ENCODE measurements at places on chromosomes 1 and 21.

- no peak for DNase-seq
These were observed 15.3 kb downstream of the URB2 start for GRCh38 chr1:229641306-229641705.

DNA sequence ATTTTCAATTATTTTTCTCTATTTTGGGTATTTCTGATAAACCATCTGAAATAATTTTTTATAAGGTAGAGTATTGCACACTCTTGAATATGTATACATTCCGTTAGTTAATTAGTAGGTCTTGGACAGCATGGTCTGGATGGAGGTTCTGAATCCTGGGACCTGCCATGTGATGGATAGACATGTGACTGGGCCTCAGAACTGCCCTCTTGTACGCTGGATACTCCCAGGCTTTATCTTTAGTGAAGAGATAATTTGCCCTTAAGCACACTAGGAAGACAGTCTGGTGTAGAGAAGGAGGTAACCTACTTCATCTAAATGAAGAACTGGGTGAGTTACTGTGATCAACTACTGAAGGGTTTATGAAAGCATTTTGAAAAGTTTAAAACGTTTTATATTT lies 48.9 kb downstream of the CNIH3 start:
- DNase-seq: no peak

DNA sequence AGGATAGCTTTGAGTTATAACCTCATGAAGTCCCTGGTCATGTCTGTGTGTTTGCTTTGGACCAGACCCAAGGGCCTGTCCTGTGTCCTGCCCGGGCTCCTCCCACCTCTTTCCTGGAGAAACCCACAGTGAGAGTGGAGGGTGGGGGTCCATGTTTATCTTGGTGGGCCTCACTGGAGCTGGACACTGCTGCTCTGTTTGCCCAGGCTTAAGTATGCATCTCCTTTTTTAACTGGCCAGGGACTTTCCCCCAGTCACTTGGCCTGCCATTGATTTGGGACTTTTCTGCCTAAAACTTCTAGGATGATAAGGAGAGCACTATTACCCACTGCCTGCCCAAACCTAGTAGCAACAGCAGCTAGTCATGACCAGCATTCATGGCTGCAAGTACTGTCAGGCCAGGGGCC lies 49.8 kb downstream of the DDR2 start:
- DNase-seq: no peak

DNA sequence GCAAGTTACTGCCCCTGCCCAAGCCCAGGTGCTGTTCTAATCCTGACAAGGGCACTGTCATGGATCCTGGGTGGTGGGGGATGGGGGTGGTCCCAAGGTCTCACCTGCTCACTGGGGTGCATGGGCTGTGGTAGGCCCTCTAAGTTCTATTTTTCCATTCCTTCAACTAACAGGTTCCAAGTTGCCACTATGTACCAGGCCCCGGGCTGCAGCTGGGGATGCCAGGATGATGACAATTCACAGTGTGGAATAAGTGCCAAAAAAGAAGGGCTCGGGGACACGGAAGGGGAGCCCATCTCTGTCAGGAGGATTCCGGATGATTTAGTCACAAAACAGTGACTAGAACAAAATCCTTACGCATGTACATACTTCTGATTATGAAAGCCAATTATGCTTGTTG lies 76.0 kb downstream of the STUM start:
- DNase-seq: peak; percentile 70

DNA sequence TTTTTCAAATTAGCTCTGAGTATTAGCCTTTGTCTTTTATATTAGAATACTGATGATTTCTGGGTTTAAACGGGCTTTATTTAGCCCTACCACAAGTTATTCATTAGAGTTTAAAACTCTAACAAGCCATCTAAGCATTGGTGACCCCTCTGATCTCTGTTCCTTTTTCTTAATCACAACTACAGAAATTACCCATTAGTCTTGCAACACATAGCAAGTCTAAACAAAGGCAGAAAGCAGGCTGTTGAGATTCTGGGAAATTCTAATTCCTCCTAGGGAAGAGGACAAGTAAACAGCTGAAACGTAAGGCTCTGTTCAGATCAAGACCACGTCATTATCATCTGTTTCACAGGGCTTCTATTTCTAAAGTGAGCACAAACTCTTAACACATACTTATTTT lies 491.2 kb upstream of the ZRANB2 start:
- no peak for DNase-seq

GRCh38 chr1:80047791-80048190 lies 1041.3 kb upstream of the ADGRL4 start:
- peak; percentile 9 for DNase-seq

DNA sequence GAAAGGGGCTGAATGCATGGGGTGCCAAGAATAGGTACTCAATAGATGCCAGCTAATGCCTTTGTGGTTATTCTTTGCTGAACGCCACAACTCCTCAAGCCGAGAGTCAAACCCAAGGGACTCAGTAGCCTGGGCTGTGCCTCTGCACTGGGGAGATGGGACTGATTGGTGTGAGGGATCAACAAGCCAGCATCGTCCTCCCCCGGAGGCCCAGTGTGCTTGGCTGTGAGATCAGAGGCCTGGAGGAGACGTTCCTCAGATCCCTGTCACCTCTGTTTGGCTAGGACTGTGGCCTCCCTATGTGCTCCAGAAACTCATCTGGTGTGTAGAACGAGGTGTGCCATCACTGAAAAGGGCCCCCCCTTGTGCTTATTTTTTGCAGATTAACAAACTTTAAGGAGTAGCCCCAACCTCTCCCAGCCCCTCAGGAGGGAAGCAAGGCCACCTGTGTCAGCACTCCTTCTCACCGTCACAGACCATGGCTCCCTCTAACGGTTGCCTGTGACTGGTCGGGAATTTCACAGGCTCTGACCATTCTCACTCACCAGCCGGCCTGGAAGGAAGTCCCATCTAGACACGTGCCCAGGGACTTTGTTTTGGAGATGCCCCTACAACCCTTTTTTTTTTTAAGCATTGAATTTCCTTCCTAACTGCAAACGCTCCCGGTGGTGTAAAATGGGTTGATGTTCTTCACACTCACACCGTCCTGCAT lies 194.0 kb upstream of the VAMP3 start:
- peak; percentile 6 for DNase-seq

DNA sequence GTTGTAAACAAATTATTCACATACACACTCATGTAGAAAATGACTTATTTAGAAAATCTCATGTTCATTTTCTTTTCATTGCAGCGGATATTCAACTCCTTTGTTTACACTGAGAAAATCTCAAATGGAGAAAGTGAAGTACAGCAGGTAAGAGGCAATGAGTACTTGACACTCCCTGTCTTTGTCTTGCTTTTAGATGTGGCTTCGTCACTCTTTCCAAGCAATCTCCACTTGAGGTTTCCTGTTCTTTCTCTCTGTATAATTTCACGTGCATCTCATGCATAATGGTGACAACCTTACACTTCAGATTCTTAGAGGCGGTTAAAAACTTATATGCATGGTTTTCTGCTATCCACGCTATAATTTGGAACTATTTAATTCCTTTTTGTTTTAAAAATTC lies 80.6 kb downstream of the CACHD1 start:
- DNase-seq: no peak

DNA sequence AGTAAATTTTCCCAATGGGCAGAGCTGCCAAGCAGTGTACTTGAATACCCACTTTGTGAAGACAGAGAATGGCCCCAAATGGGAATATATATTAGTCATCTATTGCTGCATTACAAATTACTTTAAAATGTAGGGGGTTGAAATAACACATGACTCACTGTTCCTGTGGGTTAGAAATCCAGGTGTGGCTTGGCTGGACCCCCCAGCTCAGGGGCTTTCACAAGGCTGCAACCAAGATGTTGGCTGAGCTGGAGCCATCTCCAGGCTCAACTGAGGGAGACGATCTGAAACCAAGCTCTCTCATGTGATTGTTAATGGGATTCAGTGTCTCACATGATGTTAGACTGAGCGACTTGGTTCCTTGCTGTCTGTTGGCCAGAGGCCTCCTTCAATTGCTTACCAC lies 33.4 kb upstream of the ARHGAP29 start:
- peak; percentile 73 for DNase-seq

- DNase-seq: no peak
These were observed 53.6 kb downstream of the RERE start for GRCh38 chr1:8763888-8764287.

GRCh38 chr1:155457266-155457665 lies 105.3 kb downstream of the ASH1L start:
- DNase-seq: no peak

GRCh38 chr1:214438530-214438929 lies 112.9 kb downstream of the PTPN14 start:
- no peak for DNase-seq

DNA sequence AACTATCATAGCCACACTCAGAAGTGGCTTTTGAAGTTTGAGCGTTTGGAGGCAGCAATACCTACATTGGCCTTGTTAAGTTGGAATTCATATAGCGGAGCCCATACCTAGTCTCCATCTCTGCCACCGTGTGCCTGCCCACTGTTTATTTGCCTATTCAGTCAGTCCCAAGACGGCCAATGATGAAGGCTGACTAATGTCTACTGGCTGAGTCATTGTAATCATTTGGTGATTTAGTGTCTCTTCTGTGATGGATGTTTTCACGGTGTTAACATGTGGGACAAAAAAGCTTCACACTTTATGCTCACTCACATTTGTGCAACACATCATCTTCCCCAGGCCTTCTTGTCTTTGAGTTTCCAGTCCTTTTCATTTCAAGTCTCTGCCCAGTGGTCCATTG lies 92.6 kb upstream of the PBX1 start:
- no peak for DNase-seq

- no peak for DNase-seq
These were observed 1.9 kb upstream of the DENND2D start for GRCh38 chr1:111202366-111202706.

GRCh38 chr1:53340660-53341520 lies 13.0 kb upstream of the LRP8 start:
- no peak for DNase-seq

DNA sequence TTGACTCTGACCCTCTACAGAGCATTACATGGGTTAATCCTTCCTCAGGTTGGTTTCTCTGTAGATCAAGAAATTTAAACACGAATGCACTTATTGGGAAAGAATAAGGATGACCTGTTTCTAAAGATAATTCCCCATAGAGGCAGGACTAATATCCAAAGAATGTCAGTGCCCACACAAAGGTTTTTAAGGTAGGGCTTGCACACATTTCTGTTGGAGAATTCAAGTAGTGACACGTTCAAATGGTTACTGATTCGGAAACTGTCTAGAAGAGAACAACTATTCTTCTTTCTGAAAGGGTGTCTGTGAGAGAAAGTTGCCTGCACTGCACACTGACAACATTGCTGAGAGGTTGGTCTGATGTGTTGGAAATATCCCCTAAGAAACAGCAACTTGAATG lies 167.3 kb downstream of the ZNF326 start:
- no peak for DNase-seq

DNA sequence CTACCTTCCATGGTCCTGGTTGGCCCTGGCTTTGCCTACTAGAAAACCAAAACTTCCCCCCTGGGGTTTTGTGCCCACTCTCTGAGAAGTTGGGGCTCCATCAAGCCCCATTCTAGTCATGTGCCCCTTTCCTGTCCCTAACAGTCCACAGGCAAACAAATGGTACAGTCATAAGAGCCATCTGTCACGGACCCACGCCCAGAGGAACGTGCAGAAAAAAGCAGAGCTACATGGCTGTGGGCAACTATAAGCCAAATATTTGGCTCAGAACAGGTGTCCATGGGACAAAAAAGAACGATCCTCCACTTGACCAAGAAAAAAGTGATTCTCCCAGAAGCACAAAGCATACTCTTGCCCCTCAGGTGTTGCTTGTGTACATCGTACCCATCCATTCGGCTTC lies 14.6 kb upstream of the TRNAU1AP start:
- DNase-seq: no peak

GRCh38 chr1:209425959-209426358 lies 157.6 kb upstream of the CAMK1G start:
- DNase-seq: no peak

DNA sequence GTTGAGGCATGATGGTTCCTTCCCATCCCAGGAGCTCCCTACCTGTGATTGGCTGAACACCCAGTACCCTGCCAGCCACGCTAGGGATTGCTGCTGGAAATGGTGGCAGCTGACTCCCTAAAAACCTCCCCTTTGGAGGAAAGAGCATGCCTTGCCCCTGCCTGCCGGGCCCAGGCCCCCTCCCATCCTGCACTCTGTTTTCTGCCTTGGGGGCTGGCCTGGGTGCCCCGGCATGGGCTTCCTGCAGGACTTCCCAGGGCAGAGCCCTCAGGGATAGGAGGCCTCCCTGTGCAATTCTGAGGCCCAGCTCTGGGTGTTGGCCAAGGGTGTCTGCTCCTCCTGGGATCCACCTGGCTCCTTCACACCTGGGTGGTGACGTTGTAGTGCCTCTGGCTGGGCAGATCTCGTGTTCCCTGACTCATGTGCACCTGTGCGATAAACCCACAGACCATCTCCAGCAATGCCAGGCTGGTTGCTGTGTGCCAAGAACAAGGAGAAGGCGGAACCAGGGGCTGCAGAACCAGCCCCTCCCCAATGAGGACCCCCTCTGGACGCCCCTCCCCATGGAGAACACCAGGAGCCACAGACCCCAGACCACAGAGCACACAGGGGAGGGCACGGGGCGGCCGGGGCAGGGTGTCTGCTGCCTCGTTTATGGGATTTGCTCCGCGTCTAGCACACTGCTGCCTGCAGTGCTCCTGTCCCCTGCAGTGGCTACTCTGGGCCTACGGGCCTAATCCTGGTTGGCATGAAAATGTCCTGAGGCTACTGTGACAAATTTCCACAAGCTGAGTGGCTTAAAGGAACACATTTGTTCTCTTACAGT lies 13.6 kb downstream of the CSTB start:
- no peak for DNase-seq

- DNase-seq: no peak
These were observed 1.2 kb upstream of the MTFR1L start for GRCh38 chr1:25818569-25818968.

DNA sequence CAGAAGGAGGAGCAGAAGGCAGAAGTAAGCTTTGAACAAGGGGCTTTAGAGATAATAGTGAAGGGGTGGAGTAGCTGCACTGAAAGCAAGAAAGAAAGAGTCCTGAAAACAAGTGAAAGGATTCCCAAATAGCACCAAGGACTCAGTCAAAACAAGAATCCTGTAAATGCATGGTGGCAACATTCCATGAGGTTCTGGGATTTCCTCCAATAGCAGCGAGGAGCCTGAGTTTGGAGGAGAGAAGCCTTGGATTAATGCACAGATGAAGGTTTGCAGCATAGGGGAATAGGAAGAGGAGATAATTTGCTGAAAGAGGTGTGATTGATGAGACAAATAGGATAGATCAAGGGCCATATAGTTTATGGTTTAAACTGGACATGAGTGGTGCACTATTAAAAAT lies 10.9 kb downstream of the KRTAP22-2 start:
- DNase-seq: no peak

- DNase-seq: no peak
These were observed 647.9 kb upstream of the CAMK1G start for GRCh38 chr1:208935517-208936187.

- DNase-seq: no peak
These were observed 25.3 kb downstream of the IGSF21 start for GRCh38 chr1:18132711-18133541.

- DNase-seq: no peak
These were observed 168.7 kb upstream of the FMN2 start for GRCh38 chr1:239922778-239923522.

GRCh38 chr1:205315008-205315618 lies 6.4 kb downstream of the NUAK2 start:
- no peak for DNase-seq
